ENCODE measurements at places on chromosomes 5 and 9.

- DNase-seq = no peak
Measured at GRCh38 chr9:26551971-26552370, 340.6 kb downstream of the CAAP1 start.

DNA sequence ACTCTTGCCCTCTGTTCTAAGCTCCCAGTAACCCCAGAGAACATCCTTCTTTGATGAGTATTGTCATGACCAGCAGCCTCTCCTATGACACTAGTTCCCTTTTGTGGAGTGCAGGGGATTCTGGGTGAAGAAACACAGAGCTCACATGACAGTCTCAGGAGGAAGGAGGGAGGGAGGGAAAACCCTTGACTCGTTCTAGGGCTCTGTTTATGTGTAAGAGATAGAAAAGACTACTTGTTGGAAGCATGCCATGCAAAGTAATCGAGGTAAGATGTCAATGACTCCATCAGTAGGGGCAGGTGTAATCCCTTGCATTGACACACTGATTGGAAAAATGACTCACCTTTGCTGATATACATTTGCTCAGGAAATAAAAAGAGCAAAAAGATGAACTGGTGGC is 190.2 kb upstream of the ELL2 start:
- no peak for DNase-seq

- DNase-seq = no peak
Measured at GRCh38 chr9:136029556-136029955, 65.5 kb downstream of the NACC2 start.

DNA sequence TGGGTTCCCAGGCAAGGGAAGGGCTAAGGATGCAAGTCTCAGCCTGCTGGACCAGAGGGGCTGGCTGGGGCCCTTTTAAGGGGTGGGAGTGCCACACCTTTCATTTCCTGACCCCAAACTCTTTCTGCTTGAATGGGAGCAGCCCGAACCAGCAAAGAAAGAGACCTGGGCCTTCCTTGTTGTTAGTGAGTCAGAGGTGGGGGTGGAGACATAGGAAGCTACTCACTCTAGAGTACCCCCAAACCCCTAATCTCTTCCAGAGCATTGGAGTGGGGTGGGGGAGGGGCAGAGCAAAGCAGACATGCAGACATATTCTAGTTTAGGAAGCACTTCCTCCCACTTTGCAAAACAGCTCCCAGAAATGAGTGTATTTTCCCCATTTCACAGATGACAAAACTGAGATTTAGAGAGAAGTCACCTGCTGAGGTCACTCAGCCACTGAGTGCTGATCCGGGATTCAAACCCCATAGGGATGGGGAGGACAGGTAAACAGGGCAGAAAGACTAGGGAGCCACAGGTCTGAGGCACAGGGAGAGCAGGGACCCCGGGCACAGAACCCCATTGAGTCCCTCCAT is 6.0 kb upstream of the AQP3 start:
- DNase-seq = no peak

DNA sequence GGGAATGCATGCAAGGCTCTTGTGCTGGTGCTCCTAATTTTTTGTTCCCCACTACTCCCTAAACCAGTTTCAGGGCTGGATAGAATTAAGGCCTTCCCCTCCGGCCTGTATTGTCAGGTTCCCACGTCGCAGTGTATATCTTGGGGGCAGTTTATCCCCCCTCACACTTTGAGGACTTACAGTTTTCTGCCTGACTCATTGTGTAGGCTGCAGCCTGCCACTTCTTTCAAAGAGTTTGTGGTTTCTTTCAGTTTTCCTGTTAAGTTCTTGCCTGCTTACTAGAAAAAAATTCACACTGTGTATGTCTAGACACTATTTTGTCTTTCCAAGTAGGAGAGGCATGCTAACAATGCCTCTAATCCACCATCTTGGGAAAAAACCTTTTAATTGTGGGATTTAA is 28.4 kb upstream of the BTNL3 start:
- DNase-seq = no peak

DNA sequence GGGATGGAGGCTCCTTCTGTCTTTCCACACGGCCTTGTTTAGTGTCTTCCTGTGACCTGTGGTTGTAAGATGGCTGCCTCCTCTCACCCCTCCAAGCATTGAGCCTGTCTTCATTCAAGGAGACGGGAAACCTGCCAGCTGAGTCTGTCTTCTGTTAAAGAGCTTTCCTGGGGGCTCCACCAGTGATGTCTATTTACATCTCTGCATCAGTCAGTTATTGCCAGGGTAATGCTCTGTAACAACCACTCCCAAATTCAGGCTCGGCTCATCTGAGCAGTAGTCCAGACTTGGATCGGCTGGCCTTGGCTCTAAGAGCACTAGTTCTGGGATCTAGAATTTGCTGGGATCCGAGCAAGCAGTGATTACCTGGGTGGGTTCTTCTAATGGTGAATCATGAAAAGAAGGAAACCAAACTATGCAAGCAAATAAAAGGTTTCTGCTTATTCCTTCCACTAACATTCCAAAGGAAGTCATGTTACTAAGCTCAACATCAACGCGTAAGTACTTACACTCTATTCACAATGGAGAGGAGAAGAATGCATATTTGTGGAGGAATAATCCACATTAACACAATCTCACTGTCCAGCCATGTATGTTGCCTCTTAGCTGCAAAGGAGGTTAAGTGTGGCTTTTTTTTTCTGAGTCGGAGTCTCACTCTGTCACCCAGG is 61.7 kb downstream of the GALNT12 start:
- DNase-seq = no peak

DNA sequence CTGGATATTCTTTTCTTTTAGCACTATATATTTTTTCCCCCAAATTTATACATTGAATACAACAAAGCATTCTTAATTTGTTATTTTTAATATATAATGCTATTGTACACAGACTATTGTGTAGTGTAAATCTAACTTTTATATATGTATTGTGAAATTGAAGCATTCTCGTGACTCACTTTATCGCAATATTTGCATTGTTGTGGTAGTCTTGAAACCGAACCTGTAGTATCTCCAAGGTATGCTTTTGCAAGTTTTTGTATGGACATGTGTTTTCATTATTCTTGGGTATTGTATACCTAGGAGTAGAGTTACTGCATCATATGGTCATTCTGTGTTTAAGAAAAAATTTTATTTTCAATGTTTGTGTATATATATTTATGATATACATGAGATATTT is 49.6 kb downstream of the NSD1 start:
- DNase-seq = no peak

- DNase-seq = no peak
Measured at GRCh38 chr5:160649304-160649703, 202.7 kb downstream of the ATP10B start.

DNA sequence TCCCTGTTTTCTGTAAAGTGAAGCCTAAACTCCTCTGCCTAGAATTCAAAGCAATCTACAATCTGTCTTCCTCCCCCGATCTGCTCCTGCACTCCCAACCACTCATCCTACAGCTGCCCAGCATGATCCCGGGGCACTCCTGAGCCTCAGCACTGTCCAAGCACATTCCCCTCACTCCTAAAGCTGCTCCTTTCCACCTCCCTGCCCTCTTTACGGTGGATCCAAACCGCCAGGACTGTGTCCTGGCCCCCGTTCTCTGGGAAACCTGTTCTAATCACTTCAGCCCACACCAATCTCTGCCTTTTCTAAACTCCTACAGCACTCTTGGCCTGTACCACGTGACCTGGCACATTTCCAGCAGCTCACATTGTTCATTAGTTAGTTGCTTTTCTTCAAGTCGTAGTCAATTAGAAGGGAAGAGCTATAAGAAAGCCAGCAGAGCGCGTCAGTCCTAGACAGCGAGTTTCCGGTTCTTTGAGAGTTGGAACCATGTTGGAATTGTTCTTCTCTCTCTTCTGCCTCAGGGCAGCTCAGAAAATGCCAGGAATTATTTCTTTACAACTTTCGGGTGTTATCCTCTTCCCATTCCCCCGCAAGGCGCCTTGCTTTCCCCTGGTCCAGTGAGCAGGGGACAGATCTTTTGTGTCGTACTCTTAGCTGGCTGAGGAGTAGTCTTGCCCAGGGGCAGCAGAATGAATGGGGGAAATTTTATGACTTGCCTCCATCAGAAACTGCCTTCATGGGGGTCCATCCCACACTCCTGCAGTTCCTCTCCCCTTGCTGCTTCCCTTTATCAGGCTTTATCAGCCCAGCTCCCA is 60.7 kb downstream of the NRG2 start:
- no peak for DNase-seq

DNA sequence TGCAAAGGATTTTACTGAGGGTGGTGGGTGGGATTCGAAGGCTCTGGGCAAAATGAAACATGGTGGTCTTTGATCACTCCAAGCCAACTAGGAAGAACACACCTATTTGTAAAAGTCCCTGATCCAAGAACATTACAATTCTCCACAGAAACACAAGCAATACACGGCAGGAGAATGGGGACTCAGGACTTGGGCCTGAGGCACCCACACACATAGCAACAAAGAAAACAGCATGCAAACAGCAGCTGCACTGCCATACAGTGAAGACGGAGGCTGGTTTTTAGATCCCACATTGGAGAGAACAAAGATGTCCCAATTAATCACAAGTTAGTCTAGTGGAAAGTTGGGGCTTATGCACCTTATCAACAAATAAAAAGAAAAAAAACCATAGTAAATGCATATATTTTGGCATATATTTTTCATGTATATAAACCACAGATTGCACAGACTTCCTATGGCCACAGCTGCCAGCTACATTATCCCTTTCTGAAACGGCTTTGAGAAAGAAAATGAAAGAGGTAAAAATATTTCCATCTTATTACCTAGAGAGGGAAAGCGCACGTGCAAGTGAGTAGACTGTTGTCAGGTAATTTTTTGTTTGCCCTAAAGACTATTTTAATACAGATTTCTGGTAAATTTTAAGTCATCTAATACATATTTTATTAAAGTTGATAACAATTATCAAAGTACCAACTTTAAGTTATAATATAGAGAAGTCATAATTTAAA is 410.9 kb downstream of the BNC2 start:
- no peak for DNase-seq

GRCh38 chr9:129486756-129487657 is 133.9 kb downstream of the C9orf50 start:
- no peak for DNase-seq

GRCh38 chr5:7650755-7651154 is 200.2 kb downstream of the CFAP90 start:
- DNase-seq = no peak

DNA sequence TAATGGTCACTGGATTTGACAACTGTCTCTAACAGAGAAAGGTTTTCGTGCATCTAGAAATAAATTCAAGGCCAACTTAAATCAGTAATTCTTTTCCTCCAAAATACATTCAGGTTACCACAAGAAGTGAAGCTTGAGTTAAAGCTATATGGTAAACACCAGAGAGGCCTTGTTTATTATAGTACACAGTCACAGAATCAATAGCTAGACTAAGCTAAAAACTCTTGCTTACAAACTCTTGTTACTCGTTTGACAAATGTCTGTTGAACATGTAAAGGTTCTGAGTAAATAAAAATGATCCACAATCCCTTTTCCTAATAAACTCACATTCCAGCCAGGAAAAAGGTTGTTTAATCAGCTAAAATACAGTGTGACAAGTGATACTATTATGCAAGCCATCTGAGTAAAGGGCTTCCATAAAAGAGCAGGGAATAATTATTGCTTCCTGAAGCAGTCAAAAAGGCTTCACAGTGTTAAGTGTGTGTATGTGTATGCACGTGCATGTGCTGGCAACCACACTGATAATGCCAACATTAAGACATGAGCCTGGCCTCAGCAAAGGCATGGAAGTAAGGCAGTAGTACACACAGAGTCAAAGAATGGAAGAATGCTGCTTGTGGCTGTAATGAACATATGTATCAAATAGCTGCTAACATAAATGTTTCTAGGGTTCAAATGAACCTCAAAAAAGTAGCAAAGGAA is 12.8 kb downstream of the PTAR1 start:
- no peak for DNase-seq

DNA sequence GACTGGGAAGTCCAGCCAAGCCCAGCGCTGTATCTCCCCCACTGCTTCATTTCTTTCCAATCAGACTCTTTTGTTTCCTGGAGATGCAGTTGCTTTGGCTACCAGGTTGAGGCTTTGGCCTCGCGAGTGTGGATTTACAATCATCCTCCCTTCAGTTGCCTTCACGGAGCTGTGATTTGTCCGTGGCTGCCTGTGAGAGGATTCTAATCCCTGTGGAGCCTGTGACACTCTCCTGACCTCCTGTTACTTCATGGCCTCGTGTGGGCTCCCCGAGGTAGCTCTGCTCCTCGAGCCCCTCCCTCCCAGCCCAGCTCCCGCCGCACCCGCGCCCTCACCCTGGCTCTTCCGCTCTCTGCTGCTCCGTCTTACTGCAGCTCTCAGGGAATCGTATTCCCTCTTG is 107.2 kb upstream of the STC2 start:
- DNase-seq = no peak

- peak; percentile 71 for DNase-seq
Measured at GRCh38 chr5:68343421-68343826, 127.9 kb downstream of the PIK3R1 start.
